ENCODE measurements at places on chromosomes 16 and 17. TPM values are rescaled to one million over a fixed set of nuclear protein-coding genes. Genes with fewer than 3 reads are reported as not detected.

DNA sequence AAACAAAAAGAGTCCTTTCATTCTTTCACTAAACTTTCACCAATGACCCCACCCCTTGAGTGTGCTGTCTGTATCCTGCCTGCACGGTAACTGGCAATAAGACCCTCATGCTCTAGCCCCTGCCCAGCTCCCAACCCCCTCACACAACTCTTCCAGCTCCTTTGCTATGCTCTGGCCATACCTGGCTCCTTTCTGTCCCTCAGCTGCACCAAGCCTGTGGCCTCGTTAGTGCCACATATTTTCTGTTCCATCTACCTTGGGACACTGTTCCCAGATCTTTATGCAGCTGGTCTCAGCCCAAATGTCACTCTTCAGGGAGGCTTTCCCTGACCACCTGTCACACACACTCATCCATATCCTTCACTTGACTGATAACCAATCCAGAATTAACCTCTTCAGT, 47.3 kb downstream of the C16orf82 start:
- no peak for DNase-seq

- DNase-seq = no peak
Measured at GRCh38 chr17:12620200-12620720, 45.4 kb upstream of the MYOCD start.

DNA sequence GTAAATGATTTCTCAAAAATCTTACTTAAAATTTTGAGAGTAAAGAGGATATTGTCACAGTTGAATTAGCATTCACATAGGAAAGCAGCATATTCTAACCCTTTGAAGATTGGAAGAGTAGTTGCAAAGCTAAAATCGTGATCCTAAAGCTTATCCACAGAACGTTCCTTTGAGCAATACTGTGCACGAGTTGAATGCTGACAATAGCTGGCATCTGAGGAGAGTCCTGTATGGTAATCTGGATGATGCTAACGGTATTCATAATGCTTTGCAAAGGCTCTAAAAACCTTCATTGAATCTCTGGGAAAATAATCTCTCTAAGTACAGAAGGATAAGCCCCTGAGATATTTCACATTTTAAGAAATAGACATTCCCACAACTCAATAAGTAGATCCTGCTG, 354.6 kb downstream of the CDH8 start:
- no peak for DNase-seq

GRCh38 chr17:80724775-80725266, 180.2 kb downstream of the RPTOR start:
- no peak for DNase-seq

GRCh38 chr17:41653421-41653820, 29.0 kb upstream of the KRT17 start:
- no peak for DNase-seq

GRCh38 chr17:75872434-75873351, 5.7 kb downstream of the TRIM47 start:
- DNase-seq = peak; percentile 69

GRCh38 chr16:55526441-55526840, 17.6 kb downstream of the LPCAT2 start:
- no peak for DNase-seq

- no peak for DNase-seq
Measured at GRCh38 chr16:84096447-84097005, 20.2 kb downstream of the MBTPS1 start.

DNA sequence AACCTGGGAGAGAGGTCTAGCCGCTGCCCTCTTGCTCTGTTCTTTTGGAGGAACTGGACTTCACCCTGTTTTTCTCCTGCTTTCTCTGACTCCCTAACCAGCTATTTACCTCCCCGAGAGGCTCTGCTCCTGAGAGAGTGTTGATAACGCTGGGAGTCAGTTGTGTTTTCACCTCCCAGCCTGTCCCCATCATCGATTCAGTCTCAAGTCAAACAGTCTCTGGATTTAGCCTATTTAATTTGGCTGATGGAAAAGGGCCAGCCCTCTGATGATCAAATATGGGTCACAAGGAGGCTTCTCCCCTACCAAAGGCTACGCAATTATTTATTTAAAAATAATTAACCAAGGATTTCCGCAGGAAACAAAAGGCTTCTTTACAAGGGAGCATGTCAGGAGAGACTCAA, 31.8 kb downstream of the HNF1B start:
- no peak for DNase-seq

- no peak for DNase-seq
Measured at GRCh38 chr17:76654408-76654807, 10.9 kb upstream of the ST6GALNAC1 start.

- no peak for DNase-seq
Measured at GRCh38 chr17:79841369-79842135, 2.3 kb upstream of the CBX4 start.

DNA sequence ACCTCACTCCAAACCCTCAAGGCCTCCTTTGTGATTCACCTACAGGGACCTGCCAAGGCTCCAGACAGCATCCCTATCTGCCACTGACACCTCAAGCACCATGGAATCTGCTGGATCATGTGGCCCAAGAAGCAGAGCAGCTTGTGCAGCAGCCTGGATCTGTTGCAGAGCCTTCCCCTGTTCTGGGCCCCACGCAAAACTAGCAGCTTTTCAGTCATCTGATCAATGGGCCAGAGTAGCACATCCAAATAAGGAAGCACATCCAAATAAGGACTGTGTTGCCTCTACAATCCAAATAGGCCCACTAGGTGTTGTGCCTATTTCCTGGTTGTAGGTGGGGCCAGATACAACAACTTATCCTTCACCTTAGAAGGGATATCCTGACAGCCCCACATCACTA, 97.1 kb upstream of the GNAO1 start:
- DNase-seq = no peak

DNA sequence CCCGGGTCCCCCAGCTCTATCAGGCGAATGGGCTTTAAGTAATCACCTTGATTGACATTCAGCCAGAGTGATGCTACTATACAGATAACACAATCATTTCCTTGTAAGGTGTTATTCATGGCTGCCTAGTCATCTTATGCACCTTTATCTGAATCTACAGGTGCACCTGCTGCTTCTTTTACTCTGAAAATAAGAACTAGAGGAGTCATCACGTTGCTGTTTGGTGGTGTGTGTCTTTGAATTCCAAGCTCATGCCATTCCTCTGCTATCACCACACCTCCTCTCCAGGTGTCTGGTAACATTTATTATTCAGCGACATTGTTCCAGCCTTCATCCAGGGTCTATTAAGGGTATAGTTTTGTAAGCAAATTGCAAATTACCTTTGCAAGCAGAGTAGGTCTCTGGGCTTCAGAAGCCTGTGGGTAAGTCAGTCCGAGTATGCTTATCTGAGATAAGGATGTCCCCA, 51.9 kb downstream of the NOS2 start:
- no peak for DNase-seq

DNA sequence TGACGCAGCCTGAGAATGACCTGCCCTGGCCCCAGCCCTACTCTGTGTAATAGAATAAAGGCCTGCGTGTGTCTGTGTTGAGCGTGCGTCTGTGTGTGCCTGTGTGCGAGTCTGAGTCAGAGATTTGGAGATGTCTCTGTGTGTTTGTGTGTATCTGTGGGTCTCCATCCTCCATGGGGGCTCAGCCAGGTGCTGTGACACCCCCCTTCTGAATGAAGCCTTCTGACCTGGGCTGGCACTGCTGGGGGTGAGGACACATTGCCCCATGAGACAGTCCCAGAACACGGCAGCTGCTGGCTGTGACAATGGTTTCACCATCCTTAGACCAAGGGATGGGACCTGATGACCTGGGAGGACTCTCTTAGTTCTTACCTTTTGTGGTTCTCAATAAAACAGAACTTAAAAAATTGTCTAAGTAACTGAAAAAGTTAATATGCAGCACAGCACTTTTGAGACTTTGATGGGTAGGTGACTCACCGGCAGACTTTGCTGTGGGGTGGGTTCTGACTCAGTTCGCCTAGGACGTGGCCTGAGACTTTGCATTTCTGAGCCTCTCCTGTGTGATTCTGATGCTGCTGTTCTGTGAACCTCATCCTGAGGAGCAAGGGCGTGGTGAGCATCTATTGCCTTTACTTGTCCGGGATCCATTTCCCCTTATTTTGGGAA, 5.7 kb downstream of the LAT start:
- peak; percentile 29 for DNase-seq

DNA sequence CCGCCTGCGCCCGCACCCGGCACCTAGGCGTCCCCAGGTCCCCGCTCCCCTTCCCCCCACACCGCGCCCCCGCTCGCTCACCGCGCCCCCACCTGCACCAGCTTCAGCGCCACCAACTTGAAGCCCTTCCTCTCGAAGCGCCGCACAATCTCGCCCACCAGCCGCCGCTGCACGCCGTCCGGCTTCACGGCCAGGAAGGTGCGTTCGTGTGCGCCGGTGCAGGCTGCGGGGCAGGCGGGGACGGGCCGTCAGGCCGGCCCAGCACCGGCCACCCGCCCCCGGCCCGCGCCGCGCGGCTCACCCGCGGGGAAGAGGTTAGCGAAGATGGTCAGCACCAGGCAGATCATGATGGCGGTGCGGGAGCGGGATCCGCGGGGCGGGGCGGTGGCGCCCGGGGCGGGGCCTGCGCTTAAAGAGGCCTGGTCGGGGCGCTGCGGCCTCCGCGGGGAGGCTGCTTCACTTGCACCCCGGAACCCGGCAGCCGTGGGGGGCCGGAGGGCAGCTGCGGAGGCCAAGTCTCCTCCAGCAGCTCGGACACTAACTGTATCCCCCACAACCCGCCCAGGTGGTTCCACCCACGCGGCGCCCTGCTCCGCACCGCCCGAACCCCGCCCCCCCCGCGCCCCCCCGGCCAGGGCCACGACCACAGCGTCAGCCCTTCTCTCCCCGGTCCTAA, at the start of gene NME3:
Gene NME3 (minus strand): TSS at position 356 of the 676 bp plus-strand sequence. CDS start 9 bp downstream, at position 347.
- DNase-seq = peak; percentile 80

DNA sequence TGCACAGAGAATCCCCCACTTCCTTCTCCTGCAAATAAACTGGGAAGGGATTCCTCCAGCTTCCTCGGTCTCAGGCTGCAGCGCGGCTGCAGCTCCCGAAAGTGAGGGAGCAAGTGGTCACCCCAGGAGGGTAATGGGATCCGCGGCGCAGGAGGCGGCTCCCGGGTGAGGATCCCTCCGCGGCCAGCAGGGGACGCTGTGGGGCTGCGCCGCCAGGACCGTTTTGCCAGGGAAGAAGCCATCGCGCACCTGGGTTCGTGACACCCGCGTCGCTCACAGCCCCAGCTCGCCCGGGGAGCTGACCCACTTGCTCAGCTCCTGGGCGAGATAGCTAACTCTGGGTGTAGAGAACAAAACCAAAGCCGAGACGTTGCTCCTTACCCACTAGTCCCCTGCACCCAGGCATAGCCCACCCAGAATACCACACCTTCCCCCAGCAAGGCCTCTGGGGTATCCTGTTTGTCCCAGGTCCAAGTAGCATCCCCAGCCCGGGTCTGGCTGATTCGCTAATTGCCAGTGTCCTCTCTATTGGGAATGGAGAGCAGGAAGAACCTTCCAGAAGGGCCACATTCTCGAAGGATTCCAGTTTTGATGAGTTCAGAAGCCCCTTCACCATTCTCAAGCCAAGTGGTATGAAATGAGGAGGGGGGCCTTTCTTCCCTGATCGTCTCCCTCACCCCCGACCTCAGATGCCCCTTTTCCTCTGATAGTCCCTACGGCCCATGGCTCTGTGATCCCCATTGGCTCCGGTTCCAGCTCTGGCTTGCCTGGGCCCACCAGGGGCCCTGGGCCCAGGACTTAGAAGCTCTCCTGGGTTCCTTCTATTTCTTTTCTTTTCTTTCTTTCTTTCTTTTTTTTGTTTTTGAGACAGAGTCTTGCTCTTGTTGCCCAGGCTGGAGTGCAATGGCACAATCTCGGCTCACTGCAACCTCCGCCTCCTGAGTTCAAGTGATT, 14.1 kb downstream of the CYGB start:
- DNase-seq = peak; percentile 76

- DNase-seq = no peak
Measured at GRCh38 chr16:53369921-53370320, 64.3 kb upstream of the RBL2 start.

GRCh38 chr17:81336930-81337325, 41.8 kb upstream of the SLC38A10 start:
- no peak for DNase-seq

- DNase-seq = peak; percentile 65
Measured at GRCh38 chr16:3578610-3579551, 1.7 kb upstream of the NLRC3 start.

GRCh38 chr17:79678091-79678735, 52.5 kb upstream of the ENPP7 start:
- no peak for DNase-seq

- peak; percentile 67 for DNase-seq
Measured at GRCh38 chr17:74671031-74671771, 41.5 kb downstream of the CD300LF start.

- DNase-seq = no peak
Measured at GRCh38 chr17:70987867-70988340, 818.6 kb downstream of the KCNJ2 start.

DNA sequence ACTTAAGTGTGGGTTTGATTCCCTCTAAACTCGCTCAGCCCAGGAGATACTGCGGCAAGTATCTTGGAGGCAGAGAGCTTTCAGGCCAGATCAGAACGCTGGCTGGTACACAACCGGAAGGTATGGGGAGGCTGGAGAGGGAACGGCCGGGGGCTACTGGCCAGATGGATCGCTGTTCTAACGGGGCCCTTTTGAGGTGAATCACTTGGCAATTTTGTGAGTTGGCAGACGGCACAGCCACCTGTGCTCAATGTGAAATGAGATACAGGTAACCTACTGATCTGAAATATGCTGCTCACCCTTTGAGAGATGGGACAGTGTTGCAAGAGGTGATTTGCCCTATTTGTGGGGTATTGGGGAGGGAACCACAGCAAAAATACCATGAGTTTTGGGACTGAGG, 622.9 kb upstream of the RBFOX1 start:
- DNase-seq = no peak

DNA sequence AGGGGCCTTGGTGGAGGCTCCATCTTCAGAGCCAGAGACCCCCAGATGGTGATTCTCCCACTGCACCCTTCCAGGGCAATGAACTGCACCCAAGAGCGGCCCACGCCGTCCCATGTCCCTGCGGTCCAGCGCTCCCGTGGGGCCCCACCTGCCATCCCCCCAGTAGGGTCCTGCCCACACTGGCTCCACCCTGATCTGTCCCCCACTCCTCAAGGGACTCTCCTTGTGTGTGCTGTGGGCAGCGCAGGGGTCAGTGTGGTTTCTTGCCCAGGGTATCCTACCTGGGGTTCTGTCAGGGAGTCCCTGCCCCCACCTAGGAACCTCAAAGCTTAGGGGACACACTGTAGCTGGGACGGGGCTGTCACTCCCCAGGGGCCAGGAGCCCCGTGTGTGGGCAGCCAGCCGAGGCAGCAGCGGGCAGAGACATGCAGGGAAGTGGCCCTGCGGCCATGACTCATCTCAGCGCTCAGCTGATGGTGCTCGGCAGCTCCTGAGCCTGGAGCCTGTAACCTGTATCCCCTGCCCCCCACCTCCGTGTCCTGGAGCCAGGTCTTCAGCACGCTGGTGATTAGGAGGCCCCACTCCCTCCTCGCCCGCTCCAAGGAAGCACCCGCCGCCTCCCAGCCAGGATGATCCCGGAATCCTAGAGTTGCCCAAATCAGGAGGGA, 35.7 kb upstream of the SSTR5 start:
- DNase-seq = no peak

Gene CCDC78
- 5.8 TPM for total RNA-seq

Gene PDE6G
- total RNA-seq = 8.7 TPM

Gene CACNG5
- not detected for total RNA-seq

Gene DDX52
- 48.7 TPM for total RNA-seq

Gene TPSD1
- total RNA-seq = not detected

Gene KRTAP16-1
- not detected for total RNA-seq

Gene MED9
- total RNA-seq = 13.8 TPM

Gene NBR1
- 53.4 TPM for total RNA-seq

Gene NHLRC4
- total RNA-seq = 1.2 TPM

Gene SLC5A2
- total RNA-seq = not detected

Gene SLC5A11
- total RNA-seq = 0.07 TPM

Gene ZNF821
- total RNA-seq = 7.4 TPM
